ENCODE measurements at places on chromosomes 5 and 9. TPM values are rescaled to one million over a fixed set of nuclear protein-coding genes. Genes with fewer than 3 reads are reported as not detected.

Gene NOXA1
- 0.88 TPM for total RNA-seq

Gene FBLL1
- 0.36 TPM for total RNA-seq

Gene NR5A1
- total RNA-seq = not detected

Gene PRPF4
- 21.8 TPM for total RNA-seq

Gene CNTNAP3
- total RNA-seq = 1.4 TPM

Gene ABO
- total RNA-seq = not detected

Gene TAF11L5
- not detected for total RNA-seq

DNA sequence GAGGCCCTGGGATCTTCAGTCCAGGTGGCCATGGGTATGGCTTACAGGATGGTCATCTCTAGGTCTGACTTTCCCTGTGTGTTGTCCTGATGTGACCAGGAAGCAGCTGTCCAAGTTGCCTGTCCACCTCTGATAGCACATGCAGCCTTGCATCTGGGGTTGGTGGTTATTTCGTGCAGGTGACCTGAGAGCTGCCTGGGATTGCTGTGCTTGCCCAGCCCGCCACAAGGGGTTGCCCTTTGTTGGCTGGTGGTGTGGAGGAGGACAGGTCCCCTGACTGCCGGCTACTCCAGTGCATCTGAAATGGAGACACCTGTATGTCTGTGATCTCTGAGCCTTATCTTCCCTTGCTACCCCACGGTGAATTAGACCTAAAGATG, 212.6 kb downstream of the ARHGAP26 start:
- peak overlapping the region; percentile 90 for H3K27ac ChIP-seq
- no peak overlapping the region for H3K4me3 ChIP-seq
- H3K4me1 ChIP-seq = peaks cover 29% of the 10 kb centered on the region
- H3K27me3 ChIP-seq = no peaks in the 10 kb centered on the region
- no peaks in the 10 kb centered on the region for H3K36me3 ChIP-seq
- DNase-seq = no peak

GRCh38 chr5:82613891-82614290, 335.7 kb upstream of the RPS23 start:
- H3K27ac ChIP-seq = no peak overlapping the region
- no peak overlapping the region for H3K4me3 ChIP-seq
- peak; percentile 68 for DNase-seq
- H3K27me3 ChIP-seq = no peaks in the 10 kb centered on the region

- no peak overlapping the region for H3K4me3 ChIP-seq
- DNase-seq = no peak
- no peaks in the 10 kb centered on the region for H3K36me3 ChIP-seq
- H3K27ac ChIP-seq = no peak overlapping the region
- no peaks in the 10 kb centered on the region for H3K27me3 ChIP-seq
These were observed 15.7 kb upstream of the OR13C8 start for GRCh38 chr9:104553261-104553660.

- peaks cover 3% of the 10 kb centered on the region for H3K27me3 ChIP-seq
- H3K36me3 ChIP-seq = no peaks in the 10 kb centered on the region
- no peak overlapping the region for H3K27ac ChIP-seq
- peaks cover 8% of the 10 kb centered on the region for H3K4me1 ChIP-seq
- DNase-seq = no peak
These were observed 134.2 kb downstream of the KCNIP1 start for GRCh38 chr5:170638051-170638450.

DNA sequence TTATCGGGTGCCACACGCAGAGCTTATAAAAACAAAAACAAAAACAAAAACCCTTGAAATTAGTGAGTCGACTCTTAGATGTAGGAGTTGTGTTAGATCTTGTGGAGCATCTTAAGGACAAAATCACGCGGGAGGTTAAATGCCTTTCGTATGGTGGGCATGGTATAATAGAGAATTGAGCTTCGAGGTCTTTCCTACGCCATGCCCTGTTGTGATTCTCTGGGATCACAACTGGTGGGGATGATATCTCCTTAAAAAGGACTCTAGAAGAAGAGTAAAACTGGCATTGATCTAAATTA, 773 bp upstream of the ELL2 start:
- DNase-seq = no peak
- peak overlapping the region; percentile 94 for H3K4me3 ChIP-seq
- H3K27me3 ChIP-seq = no peaks in the 10 kb centered on the region
- H3K4me1 ChIP-seq = peaks cover 24% of the 10 kb centered on the region
- peak overlapping the region; percentile 96 for H3K27ac ChIP-seq
- peaks cover 5% of the 10 kb centered on the region for H3K36me3 ChIP-seq

DNA sequence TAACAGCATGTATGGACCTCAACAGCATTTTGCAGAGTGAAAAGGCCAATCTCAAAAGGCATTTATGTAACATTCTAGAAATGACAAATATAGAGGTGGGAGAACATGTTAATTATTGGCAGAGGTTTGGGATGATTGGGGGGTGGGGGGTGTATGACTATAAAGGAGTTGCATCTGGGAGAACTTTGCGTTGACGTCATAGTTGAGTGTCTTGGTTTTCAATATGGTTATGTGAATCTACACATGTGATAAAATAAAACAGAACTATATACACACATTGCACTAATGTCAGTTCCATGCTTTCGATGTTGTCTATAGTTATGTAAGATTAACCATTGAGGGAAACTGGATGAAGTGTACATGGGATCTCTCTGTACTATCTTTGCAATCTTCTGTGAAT, 139.1 kb downstream of the SV2C start:
- H3K4me3 ChIP-seq = no peak overlapping the region
- no peaks in the 10 kb centered on the region for H3K4me1 ChIP-seq
- no peaks in the 10 kb centered on the region for H3K36me3 ChIP-seq
- H3K27ac ChIP-seq = no peak overlapping the region
- no peak for DNase-seq

GRCh38 chr5:148459669-148460068, 75.9 kb downstream of the FBXO38 start:
- no peak overlapping the region for H3K4me3 ChIP-seq
- H3K36me3 ChIP-seq = no peaks in the 10 kb centered on the region
- H3K27me3 ChIP-seq = peaks cover 11% of the 10 kb centered on the region

DNA sequence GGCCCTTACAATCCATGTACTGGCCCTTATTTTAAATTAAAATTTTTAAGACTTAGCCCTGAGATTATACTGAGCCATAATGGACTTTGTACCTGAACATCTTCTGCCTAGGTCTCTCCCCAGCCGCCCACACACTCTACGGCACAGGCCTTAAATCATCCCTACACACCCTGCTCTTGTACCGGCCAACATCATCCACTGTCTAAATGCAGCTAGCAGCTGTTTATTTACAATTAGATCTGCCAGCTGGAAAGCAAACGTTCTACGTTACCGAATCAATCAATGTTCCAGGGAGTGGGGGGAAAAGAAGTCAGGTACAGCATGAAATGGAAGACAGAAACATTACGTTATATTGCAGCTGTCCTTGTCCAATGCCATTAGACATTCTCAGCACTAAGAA, 88.4 kb upstream of the GRAMD2B start:
- no peaks in the 10 kb centered on the region for H3K27me3 ChIP-seq
- H3K36me3 ChIP-seq = no peaks in the 10 kb centered on the region
- H3K4me1 ChIP-seq = no peaks in the 10 kb centered on the region

DNA sequence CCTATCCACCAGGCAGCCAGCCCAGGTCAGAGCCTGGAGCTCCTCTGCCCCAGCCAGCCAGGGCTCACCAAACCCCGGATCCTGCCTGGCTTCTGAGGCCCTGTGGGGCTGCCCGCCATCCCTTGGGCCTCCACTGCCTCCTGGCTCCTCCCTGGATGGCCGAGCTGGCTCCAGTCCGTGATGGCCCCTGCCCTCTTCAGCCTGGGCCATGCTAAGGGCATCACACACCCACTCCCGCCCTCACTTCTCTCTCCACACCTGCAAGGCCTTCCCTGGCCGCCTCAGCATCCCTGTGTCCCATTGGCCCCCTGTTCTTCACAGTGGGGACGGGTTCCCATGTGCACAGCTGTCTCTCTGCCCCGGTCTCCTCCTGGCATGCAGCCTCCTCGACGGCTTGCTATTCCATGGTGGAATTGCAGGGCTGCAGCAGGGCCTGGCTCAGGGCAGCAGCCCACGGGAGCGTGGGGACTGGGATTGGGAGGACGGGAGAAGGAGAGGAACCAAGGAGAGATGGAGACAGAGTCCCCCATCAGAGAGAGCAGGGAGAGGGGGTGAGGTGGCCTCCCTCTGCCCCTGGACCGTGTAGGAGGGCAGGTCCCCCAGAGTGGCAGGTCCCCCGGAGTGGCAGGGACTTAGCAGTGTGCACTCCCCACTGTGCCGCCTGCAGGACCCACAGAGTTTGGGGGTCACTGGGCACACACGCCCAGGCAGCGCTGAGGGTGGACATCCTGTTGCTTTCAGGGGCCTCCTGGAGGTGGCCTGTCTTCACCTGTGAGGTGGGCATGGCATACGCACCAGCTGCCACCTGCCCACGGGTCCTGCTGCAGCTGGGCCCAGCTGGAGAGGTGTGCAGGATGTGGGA, 16.7 kb upstream of the RNU6ATAC start:
- peaks cover 16% of the 10 kb centered on the region for H3K27me3 ChIP-seq
- DNase-seq = peak; percentile 65
- H3K4me3 ChIP-seq = no peak overlapping the region
- H3K27ac ChIP-seq = no peak overlapping the region
- peaks cover 10% of the 10 kb centered on the region for H3K4me1 ChIP-seq

- H3K27me3 ChIP-seq = no peaks in the 10 kb centered on the region
- H3K36me3 ChIP-seq = no peaks in the 10 kb centered on the region
- H3K4me3 ChIP-seq = no peak overlapping the region
- no peak overlapping the region for H3K27ac ChIP-seq
- no peak for DNase-seq
- no peaks in the 10 kb centered on the region for H3K4me1 ChIP-seq
These were observed 195.6 kb upstream of the SMC2 start for GRCh38 chr9:103898550-103898949.

DNA sequence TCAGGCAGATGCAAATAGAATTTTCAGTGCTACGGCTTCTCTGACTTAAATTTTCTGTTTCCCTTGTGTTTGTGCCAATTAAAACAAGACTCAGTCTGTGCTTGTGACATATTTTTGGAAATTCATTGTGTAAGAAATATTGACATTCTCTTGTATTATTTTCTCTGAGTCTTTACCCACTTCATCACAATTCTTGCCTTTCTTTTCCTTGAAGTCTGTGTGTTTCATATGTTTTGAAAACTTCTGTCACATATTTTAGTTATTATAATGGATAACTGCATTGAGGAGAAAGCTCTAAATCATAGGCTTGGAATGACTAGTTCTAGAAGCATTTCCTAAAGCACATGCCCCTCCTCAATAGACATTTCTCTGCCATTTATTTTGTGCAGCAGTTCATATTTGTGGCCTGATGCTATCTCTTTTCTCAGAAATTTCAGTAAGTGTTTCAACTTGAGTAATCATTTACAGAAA, 206.6 kb downstream of the PALM2AKAP2 start:
- no peaks in the 10 kb centered on the region for H3K36me3 ChIP-seq
- DNase-seq = peak; percentile 90
- no peaks in the 10 kb centered on the region for H3K27me3 ChIP-seq
- H3K27ac ChIP-seq = peak overlapping the region; percentile 90
- H3K4me1 ChIP-seq = peaks cover 44% of the 10 kb centered on the region

- H3K27ac ChIP-seq = no peak overlapping the region
- no peak for DNase-seq
- no peaks in the 10 kb centered on the region for H3K36me3 ChIP-seq
- H3K27me3 ChIP-seq = no peaks in the 10 kb centered on the region
- H3K4me1 ChIP-seq = peaks cover 8% of the 10 kb centered on the region
- H3K4me3 ChIP-seq = no peak overlapping the region
These were observed 88.5 kb downstream of the SLC12A2 start for GRCh38 chr5:128172102-128172501.

Data from osteoblast (primary cell).